ENCODE measurements at places on chromosomes 6 and 20.

- DNase-seq: no peak
These were observed 50.8 kb upstream of the MYLIP start for GRCh38 chr6:16078064-16078463.

- no peak for DNase-seq
These were observed 11.0 kb downstream of the CD24 start for GRCh38 chr6:106963544-106963943.

DNA sequence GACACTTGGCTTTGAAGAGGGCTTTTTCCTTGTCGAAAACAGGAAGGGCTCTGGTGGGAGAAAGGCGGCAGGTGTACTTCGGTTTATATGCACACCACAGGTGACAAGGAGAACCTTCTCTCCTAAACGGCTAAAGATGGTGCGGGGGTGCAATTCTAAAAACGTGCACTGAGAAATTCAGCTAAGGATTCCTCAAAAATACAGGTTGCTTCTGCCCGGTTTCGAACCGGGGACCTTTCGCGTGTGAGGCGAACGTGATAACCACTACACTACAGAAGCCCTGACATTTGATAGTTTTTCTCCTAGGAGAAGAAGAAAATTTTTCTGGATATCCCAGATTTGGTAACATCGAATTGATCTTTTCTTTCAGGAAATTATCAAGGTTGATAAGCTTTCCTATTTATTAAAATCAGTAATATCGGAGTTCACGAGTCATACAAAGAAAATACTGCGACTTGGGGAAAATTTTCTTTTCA lies 32.0 kb downstream of the POM121L2 start:
- DNase-seq: peak; percentile 50

DNA sequence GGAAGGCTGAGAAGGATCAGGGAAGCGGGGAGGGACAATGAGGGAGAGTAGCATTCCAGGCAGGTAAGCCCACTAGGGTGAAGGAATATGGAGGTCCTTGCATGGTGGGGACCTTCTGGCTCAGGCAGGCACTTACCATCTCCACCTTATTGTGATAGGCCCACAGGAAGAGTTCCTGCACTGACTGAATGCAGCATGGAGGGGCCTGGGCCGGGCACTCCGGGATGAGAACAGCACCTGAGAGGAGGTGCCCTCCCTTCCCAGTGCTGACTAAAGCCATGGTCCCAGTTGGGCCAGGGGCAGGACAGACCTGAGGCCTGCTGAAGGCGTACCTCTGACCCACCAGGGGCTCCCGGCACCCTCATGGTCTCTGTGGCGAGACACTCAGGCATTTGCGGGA lies 392.7 kb downstream of the CDC5L start:
- DNase-seq: no peak

- DNase-seq: no peak
These were observed 76.0 kb downstream of the RSPH3 start for GRCh38 chr6:158923805-158924498.

GRCh38 chr6:162973151-162973872 lies 245.5 kb downstream of the PACRG start:
- DNase-seq: no peak

DNA sequence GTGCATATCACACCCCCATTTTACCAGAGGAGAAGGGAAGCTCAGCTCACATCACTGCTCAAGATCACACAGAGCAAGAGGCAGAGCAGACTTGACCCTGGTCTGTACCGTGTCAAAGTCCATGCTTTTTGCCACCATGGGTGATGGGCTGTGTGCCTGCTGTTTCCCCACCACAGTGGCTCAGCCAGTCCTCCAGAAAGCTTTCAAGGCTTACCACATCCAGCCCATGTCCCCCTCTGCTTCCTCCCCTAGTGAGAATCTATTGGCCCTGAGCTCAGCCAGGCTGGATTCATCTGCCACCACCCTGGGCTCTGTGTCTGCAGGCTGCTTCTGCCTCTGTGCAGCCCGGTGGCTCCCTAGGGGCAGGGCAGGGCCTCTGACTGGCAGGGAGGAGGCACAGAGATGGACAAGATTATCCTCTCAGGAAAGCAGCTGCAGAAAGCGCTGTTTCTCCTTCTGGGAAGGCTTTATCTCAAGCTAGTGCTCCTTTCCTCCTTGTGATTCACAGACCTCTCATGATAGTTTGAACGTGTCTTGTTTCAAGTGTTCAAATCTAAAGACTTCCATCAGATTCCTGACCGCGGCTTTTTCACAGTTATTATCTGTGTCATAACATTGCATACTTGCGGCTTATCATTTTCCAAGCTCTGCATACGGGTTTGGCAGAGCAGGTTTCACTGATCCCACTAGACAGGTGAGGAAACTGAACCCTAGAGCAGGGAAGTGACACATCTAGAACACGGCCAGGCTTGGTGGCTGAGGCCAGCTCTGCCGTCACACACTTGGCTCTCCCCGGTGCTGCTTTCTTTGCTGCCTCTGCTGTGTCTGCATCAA lies 37.4 kb downstream of the VEGFA start:
- DNase-seq: no peak

DNA sequence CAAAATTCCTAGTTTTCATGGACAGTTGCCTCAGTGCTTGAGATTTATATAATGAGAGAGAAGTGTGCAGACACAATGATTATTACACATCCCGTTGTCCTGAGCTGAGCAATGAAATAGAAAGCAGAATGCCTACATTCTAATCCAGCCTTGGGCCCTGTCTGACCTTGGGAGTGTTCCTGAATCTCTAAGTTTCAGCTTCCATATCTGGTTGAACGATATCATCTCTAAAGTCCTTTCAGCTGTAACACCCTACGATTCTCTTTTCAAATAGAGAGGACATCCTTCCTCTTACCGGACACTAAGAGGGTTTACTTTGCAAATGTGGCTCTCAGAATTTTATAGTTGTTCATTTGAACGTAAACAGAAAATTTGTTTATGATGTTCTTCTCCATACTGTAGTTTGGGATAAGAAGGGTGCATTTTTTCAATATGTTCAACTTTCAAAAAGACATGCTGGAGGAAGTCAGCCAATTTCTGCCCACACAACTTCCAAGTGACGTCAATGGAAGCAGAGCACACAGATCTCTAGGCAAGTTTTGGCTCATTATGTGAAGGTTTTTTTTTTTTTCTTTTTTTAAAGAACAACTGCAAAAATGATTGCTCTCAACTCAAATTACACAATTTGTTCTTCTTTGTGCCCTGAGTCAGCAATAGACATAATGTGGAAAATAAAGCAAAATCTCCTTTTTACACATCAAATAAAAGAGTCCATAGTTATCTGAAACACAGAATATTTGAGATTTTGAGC lies 50.4 kb downstream of the PDE7B start:
- DNase-seq: peak; percentile 70

DNA sequence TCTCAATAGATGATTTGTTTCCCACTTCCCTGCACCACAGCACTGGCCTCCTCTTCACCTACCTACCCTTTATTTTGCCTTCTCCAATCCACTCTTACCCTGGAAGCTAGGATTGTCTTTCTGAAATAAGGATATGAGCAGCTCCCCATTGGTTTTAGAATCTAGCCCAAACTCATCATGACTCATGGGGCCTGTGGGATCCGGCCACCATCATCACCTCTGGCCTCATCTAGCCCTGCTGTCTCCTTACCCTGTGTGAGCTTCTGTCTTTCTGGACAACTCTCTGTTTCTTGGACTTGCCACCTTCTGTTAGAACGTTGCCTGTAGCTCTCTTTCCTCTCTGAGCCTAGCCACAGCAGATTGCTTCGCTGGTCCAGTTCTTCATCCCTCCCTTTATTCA lies 277.1 kb downstream of the PAX1 start:
- DNase-seq: no peak

GRCh38 chr6:159854959-159855358 lies 35.8 kb upstream of the MAS1 start:
- DNase-seq: no peak

DNA sequence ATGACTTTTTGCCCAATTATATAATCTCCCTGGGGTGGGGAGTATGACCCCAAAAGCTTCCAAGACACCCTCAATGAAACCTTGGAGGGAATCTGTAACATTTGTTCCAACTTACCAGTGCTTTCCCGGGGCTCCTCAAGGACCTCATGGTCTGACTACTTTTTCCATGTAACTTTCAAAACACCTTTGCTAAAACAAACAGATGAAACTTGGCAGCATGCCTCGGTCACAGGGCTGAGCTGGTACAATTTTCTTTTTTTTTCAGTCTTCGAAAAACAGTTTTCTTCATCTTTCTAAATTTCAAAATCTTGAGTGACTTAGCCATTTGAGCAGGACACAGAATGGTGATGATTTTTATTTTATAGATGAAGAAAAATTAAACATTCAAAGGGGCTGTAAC lies 241.2 kb downstream of the BMP7 start:
- no peak for DNase-seq
